ENCODE measurements at places on chromosomes 1 and 21. TPM values are rescaled to one million over a fixed set of nuclear protein-coding genes. Genes with fewer than 3 reads are reported as not detected.
A peak's percentile ranks its signal among the peaks of the same experiment; 100 is the strongest.

DNA sequence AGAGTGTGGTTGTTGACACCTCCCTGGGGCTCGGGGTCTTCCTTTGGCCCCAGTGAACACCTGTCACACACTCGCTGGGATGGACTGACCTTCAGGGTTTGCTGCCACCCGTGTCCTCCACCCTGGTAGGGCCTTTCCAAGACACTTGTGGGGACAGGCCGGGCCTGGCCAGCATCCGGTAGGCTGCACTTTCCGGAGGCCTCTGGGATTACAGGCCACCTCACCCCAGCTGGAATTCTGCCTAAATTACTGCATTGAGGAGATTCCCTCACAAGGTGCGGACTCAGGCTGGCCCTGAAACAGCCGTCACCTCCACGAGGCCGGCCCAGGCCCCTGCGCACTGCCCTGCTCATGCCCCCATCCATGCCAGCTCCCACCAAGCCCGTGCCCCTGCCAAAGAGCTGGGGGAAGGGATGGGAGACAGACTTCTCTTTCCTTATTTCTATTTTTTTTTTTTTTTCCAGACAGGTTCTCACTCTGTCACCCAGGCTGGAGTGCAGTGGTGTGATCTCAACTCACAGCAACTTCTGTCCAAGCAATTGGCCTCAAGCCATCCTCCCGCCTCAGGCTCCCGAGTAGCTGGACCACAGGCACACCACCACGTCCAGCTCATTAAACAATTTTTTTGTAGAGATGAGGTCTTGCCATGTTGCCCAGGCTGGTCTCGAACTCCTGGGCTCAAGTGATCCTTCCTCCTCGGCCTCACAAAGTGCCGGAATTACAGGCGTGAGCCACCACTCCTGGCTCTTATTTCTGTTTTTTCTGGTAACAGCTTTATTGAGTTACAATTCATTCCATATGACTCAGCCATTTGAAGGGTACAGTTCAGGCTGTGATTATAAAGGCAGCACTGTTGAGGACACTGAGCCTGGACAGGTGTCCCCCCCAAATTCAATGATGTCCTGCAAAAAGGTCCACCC lies 11.3 kb downstream of the CSTB start:
- DNase-seq = no peak

DNA sequence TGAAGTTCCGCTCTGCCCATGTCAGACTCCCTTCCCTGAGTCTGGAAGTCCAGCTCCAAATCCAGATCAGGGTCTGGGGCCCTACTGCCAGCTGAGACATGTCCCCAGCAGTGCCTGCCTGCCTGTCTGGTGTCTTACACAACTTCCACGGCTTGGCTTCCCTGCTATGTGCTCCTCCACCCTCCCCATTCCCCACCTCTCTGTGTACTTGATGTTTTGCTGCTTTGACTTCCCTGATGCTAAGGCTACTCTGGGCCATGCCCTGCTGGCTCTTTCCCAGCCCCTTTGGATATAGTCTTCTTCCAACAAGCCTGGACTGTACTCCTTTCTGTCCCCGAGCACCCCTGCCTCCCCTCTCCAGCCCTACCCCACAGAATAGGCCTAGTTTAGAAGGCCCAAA lies 7.3 kb downstream of the GJA5 start:
- no peak for DNase-seq

DNA sequence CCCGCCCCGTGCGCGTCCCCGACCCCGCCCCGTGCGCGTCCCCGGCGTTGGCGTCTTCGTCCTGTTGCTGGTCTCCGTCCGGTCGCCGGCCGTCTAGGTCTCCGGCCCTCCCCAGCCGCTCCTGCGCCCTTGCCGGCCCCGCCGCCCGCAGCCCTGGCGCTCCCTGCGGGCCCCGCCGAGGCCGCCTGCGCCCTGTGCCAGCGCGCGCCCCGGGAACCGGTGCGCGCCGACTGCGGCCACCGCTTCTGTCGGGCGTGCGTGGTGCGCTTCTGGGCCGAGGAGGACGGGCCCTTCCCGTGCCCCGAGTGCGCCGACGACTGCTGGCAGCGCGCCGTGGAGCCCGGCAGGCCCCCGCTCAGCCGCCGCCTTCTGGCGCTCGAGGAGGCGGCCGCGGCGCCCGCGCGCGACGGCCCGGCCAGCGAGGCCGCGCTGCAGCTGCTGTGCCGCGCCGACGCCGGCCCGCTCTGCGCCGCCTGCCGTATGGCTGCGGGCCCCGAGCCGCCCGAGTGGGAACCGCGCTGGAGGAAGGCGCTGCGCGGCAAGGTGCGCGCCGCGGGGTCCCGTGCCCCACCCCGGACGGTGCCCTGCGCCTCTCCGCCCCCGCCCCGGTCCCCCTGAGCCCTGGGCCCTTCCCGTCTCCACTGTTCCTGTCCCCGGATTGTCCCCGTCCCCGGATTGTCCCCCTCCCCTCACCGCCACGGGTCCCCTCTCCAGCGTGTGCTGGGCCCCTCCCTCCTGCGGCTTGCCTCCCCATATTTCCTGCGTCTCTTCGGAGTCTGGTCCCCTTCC lies at the start of gene RNF187:
TSS of gene RNF187 (plus strand) at position 47 of the 789 bp plus-strand sequence.
- peak; percentile 86 for DNase-seq

Gene TPM3
- total RNA-seq = 975 TPM

- DNase-seq = no peak
Observed at GRCh38 chr1:33426916-33427315, 4.0 kb downstream of the PHC2 start.
